ENCODE measurements at places on chromosomes 13 and 19.

DNA sequence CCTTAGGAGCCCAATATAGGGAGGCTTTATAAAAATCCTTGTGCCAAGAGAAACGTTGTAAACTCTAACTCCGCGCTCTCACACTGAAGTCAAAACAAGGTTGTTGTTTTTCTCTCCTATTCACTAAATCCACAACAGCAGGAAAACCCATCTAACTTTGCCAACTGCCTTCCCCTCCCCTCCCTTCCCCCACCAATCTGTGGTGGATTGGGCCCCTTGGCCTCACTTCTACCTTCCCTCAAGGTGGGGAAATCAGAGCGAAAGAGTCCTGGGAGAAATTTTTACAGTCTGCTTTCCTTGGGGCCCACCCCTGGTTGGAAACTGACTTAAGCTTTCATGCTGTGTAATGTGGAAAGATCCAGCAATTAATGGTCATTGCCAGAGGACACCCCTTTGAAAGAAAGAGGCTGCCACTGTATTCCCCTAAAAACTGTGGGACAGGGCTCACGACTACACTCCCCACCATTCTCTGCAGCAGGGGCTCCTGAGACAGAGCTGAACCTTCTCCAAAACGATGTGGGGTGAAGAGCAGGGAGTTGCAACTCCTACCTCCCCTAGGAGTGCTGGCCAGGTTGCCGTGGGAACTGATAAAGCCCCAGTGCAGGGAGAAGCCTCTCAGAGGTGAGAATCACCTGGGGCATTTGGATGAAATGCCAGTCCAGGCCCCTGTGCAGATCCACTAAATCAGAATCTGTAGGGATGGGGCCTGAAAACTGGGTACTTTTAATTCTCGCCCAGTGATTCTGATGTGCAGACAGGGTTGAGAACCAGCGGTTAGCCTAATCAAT, 1.1 kb downstream of the DHRS12 start:
- DNase-seq, result no peak

DNA sequence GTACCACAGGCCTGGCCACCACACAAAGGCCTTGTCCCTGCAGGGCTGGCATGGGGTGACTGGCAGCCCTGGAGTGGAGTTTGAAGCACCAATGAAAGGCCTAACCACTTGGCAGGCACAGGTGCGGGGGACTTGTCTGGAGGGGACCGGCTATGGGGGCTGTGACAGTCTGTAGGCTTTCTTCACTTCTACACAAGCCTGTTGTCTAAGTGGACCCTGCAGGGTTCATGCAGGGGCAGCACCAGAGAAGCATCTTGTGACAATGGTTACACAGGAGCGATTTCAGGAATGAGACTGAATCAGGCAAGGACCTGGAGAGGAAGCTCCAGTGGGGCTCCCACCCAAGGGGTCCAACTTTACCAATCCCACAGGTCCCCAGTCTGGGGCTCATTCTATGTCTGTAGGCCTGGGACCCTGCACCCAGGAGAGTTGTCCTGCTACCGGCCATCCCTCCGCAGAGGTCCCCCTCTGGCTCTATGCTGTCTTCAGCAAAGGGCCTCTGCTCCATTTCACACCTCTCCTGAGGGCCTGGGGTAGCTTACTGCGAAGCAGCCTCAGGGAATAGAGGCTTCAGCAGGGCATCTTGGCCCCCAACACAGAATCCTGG, 2.3 kb upstream of the ZNF837 start:
- no peak for DNase-seq

DNA sequence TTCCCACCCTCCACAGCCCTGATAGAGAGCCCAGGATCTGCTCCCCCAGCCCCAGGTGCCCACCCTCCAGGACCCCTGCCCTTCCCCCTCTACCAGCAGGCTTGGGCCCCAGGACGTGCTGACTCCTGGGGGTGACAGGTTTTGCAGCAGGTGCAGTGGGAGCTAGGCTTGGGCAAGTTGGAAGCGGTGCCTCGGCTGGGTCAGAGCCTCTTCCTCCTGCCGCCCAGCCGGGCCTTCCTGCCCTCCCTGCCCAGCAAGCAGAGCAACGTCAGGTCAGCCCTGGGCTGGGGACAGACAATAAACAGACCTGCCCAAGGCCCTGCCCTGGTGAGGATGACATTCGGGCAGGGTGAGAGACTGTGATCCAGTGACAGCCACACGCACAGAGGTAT, 9.2 kb upstream of the NCCRP1 start:
- DNase-seq, result no peak

DNA sequence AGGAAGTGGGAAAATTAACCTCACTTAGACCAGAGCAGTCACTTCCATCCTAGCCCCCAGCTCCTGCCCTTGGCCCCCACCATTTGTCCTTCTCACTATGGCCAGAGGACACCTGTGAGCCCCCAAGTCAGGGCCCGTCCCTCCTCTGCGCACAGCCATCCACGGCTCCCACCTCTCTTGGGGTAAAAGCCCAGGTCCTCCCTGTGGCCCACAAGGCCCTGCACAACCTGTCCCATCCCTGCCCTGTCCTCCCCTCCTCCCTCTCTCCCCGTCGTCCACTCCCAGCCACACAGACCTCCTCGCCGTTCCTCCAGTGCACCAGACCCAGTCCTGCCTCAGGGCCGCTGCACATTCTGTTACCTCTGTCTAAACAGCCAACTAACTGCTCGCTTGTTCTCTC, 53.9 kb downstream of the SMIM24 start:
- no peak for DNase-seq

DNA sequence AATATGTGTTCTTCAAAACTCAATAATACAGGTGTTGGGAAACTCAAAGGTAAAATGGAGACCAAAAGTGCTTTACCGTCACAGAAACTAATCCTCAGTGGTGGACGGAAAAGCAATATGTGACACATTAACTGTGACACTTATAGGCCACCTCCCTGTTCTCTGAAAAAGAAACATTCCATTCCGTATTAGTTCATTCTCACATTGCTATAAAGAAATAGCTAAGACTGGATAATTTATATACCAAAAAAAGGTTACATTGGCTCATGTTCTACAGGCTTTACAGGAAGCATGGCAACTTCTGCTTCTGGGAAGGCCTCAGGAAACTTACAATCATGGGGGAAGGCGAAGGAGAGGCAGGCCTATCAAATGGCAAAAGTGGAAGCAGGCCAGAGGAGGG, 435.3 kb upstream of the HTR2A start:
- DNase-seq, result no peak

DNA sequence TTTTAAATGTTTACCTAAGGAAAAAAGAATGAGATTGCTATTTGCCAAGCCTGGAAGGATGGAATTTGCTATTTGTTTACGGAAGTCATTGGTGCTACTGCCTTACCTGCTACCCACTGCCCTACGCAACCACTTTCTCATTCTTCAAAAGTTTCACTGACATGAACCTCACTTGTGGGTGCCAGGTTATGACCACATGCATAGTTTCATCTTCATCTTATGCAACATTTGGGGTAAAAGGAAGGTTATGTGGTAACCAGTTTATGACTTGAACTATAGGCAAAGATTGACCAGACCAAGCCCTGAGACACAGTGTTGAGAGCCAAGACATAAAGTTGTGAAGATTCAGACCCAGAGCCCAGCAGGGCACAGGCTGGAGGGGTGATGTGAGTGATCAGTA, 142.5 kb downstream of the LACC1 start:
- DNase-seq, result no peak

GRCh38 chr13:113915012-113915763, 51.3 kb upstream of the GAS6 start:
- no peak for DNase-seq

- DNase-seq, result no peak
Measured at GRCh38 chr19:38545596-38545995, 72.2 kb downstream of the MAP4K1 start.

DNA sequence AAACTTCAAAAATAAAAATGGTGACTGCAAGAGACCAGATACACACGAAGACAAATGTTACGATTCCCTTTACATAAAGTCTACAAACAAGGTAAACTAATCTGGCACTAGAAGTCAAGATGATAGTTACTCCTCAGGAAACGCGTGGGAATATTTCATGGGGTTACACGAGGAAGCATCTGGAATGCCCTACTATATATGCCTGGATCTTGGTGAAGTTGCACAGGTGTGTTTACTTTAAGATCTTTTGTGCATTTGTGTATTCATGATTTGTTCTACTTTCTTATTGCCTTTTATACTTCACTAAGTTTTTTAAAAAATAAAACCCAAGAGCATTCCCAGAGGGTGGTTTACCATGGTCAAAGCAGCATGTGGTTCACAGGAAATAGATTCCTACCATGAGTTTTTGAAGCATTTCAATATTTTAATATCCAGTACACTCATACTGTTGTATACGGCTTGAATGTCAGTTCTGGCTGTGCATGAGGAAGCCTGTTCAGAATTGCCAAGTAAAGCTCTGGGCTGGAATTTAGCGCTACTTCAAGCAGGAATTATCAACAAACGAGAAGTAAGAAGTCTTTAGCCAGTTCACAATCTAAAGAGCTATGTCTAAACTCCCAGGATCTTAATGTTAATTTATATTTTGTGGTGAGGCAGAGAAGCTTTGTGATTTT, 239.8 kb upstream of the KLHL1 start:
- DNase-seq, result no peak

DNA sequence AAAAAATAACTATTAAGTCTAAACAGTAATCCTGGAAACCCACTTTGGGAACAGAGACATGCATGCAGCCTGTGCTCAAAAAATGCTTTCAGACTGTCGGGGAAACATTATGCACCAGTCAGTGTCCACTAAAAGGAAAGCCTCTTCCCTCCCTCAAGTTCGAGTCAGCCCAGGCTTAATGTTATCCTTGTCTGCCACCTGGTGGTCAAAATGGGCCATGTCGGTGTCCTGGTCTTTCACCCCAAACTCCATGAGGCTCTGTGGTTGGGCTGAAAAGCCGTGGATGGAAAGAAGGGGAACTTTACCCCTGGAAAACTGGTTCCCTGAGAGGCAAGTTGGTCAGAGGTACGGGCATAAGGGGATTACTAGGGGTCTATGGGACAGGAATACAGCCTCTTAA, 88.4 kb upstream of the ZNF492 start:
- no peak for DNase-seq

DNA sequence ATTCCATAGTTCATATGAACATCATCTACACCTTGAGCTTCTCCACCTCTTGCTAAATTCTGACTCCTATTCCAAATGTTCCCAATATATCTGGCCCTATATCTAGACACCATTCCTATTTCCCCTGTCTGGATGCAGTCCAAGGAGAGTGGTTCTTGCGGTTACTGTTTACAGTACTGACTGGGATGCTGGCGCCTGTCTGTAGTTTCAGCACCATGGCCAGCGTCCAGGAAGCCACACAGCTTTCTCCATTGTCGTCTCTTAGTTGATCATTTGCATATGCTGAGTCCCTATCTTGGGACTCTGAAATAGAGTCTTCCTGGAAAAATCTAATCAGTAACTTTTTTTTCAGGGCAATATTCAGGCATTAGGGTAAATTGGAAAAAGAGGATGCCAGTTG, 14.9 kb downstream of the LAIR2 start:
- DNase-seq, result no peak

DNA sequence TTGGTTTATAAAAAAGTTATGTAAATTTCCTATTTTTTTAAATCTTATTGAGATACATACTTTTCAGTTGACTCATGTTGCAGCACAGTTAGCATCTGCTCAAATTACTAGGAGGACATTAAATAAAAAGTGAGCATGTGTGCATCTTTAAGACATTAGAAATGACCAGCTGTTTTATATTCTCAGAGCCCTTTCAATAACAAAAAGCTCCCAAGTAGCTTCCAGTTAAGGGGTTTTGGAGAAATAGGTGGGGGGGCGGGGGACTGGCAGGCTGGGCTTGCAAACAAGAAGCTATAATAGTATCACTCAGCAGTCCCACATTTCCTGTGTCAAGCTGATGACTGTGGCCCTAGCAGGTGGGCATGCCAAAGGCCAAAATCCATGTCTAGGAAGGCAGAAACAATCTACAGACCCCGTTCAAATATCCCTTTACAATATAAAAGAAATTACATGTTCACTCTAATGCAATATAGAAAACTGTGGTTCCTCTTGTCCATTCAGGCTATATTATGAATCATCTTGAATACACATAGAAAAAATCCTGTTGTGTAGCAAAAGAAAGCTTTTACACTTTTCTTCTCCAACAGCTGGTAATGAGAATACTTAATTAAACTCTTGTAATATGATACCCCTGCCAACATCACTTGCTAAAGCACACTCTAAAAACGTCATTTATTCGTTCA, 1713.2 kb upstream of the SLC10A2 start:
- DNase-seq, result peak; percentile 60

DNA sequence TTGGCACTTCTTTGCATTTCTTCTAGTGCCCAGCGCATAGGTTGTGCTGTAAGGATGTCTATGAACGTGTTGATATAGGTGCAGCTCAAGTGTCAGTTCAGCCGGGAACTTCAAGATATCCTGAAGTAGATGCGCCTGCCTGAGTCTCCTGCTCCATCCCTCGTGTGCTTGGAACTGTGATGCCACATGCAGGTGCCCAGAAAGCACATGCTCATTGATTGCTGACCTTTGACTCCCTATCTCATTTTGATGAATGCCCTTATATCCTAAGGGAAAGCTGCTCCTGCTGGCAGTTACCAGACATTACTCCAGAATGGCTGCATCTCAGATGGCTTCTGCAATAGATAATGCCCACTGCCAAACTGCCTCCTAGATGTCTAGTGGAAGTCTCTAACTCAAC, 40.9 kb downstream of the CBY2 start:
- DNase-seq, result no peak

- DNase-seq, result no peak
Measured at GRCh38 chr19:33102893-33103292, 21.9 kb downstream of the GPATCH1 start.

GRCh38 chr13:39777021-39777420, 121.6 kb downstream of the COG6 start:
- DNase-seq, result no peak

Measured in brain pericyte (primary cell).